Aortic smooth muscle cell (primary cell): ENCODE measurements at places on chromosomes 12 and 14. TPM values are rescaled to one million over a fixed set of nuclear protein-coding genes. Genes with fewer than 3 reads are reported as not detected.

Gene GLI1
- total RNA-seq, result 0.13 and 0.31 TPM in 2 replicates

Gene FGF6
- total RNA-seq, result not detected in 2 replicates

Gene FITM1
- total RNA-seq, result 0.13 and 0.19 TPM in 2 replicates

Gene KRT77
- not detected in 2 replicates for total RNA-seq

Gene DLK1
- total RNA-seq, result not detected in 2 replicates

Gene LRRC23
- 12.4 and 12.7 TPM in 2 replicates for total RNA-seq

Gene CYP27B1
- total RNA-seq, result 0.19 and 0.40 TPM in 2 replicates

Gene CLEC2A
- not detected in 2 replicates for total RNA-seq

Gene TAC3
- not detected in 2 replicates for total RNA-seq

Gene CACNA1C
- 5.8 and 13.9 TPM in 2 replicates for total RNA-seq
